ENCODE measurements at places on chromosomes 16 and 17. TPM values are rescaled to one million over a fixed set of nuclear protein-coding genes. Genes with fewer than 3 reads are reported as not detected.

CUEDC1 gene
- 0.18 TPM for total RNA-seq

ZCCHC14 gene
- total RNA-seq: 2.7 TPM

CCL1 gene
- not detected for total RNA-seq

ACE gene
- total RNA-seq: not detected

ZKSCAN2 gene
- 3.7 TPM for total RNA-seq

CCL17 gene
- total RNA-seq: not detected

ZNRF1 gene
- 11.1 TPM for total RNA-seq

SDF2 gene
- total RNA-seq: 54.5 TPM

GCGR gene
- total RNA-seq: not detected

CD300C gene
- total RNA-seq: 0.47 TPM

RAB26 gene
- total RNA-seq: 0.31 TPM

TANC2 gene
- total RNA-seq: 8.0 TPM

PRR15L gene
- total RNA-seq: not detected

RRAD gene
- not detected for total RNA-seq

ALOX12 gene
- not detected for total RNA-seq

SPNS3 gene
- total RNA-seq: 26.8 TPM

VMO1 gene
- total RNA-seq: not detected

TM4SF5 gene
- total RNA-seq: not detected

FZD2 gene
- 0.26 TPM for total RNA-seq

TMEM98 gene
- total RNA-seq: not detected

PABPN1L gene
- not detected for total RNA-seq

CLEC10A gene
- not detected for total RNA-seq

MLKL gene
- 29.5 TPM for total RNA-seq

HOXB8 gene
- total RNA-seq: not detected

SMTNL2 gene
- total RNA-seq: not detected

OTOP2 gene
- total RNA-seq: not detected

TMEM100 gene
- not detected for total RNA-seq

KIF18B gene
- 104 TPM for total RNA-seq

CRYBA1 gene
- total RNA-seq: not detected

TMIGD1 gene
- total RNA-seq: not detected

KRTAP4-11 gene
- not detected for total RNA-seq

SULT1A1 gene
- total RNA-seq: 13.0 TPM

CYLD gene
- 129 TPM for total RNA-seq

PROCA1 gene
- total RNA-seq: 5.3 TPM

CES5A gene
- not detected for total RNA-seq

C1QTNF8 gene
- total RNA-seq: not detected

ARL17B gene
- 46.8 TPM for total RNA-seq

LAT gene
- 288 TPM for total RNA-seq

SLC35G6 gene
- total RNA-seq: not detected

IL21R gene
- 24.2 TPM for total RNA-seq

DNAH17 gene
- total RNA-seq: 0.61 TPM

USP7 gene
- total RNA-seq: 134 TPM

RBFOX1 gene
- not detected for total RNA-seq

SP6 gene
- total RNA-seq: not detected

VPS9D1 gene
- total RNA-seq: 6.6 TPM

CRISPLD2 gene
- not detected for total RNA-seq

KRTAP4-6 gene
- total RNA-seq: not detected

SLC22A31 gene
- total RNA-seq: not detected

SLC16A6 gene
- total RNA-seq: 6.9 TPM

SLFN14 gene
- total RNA-seq: not detected

COPZ2 gene
- total RNA-seq: 5.1 TPM

MEFV gene
- 0.13 TPM for total RNA-seq

CASKIN1 gene
- 0.63 TPM for total RNA-seq

KRTAP17-1 gene
- not detected for total RNA-seq

CDH11 gene
- not detected for total RNA-seq

CACNG1 gene
- not detected for total RNA-seq

TMEM92 gene
- total RNA-seq: not detected

SLX1B gene
- total RNA-seq: 49.2 TPM

PRDM7 gene
- not detected for total RNA-seq

Measured in activated CD8-positive, alpha-beta T cell treated with anti-CD3 and anti-CD28 coated beads, Interleukin-2, amount 10 ng/mL, durations not matched to agents 7 days and 5 days (primary cell).